A549 treated with dexamethasone at 1 μM for 4 hours (cell line): ENCODE measurements at places on chromosomes 3 and 15. TPM values are rescaled to one million over a fixed set of nuclear protein-coding genes. Genes with fewer than 3 reads are reported as not detected.

Gene GOLGA6L7
- not detected in 5 replicates for total RNA-seq

Gene GOLGA8T
- 1.1 to 1.9 TPM (median 1.6 TPM) in 5 replicates for total RNA-seq

Gene LRRC15
- total RNA-seq, result 0.12 to 0.25 TPM (median 0.14 TPM) in 5 replicates

Gene CNTN4
- not detected in 5 replicates for total RNA-seq

Gene ABI3BP
- total RNA-seq, result 0.97 to 2.7 TPM (median 1.4 TPM) in 5 replicates

Gene GP9
- not detected in 5 replicates for total RNA-seq

Gene GRM2
- 0.02 to 0.10 TPM (median 0.05 TPM) in 3 of 5 replicates, not detected in the others for total RNA-seq

Gene PEX5L
- 0.05 TPM in 1 of 5 replicates, not detected in the others for total RNA-seq

Gene DISP2
- 1.1 to 1.9 TPM (median 1.5 TPM) in 5 replicates for total RNA-seq

Gene PLA2G4D
- not detected in 5 replicates for total RNA-seq

Gene ELP6
- total RNA-seq, result 25.6 to 29.2 TPM (median 26.2 TPM) in 5 replicates

Gene ARHGEF3
- total RNA-seq, result 6.2 to 9.4 TPM (median 8.4 TPM) in 5 replicates
